ENCODE measurements at places on chromosomes 2 and 18. TPM values are rescaled to one million over a fixed set of nuclear protein-coding genes. Genes with fewer than 3 reads are reported as not detected.

GRCh38 chr2:176160251-176160985 is 3.3 kb downstream of the HOXD3 start:
- no peak for DNase-seq
- no peaks in the 10 kb centered on the region for H3K36me3 ChIP-seq
- no peaks in the 10 kb centered on the region for H3K4me1 ChIP-seq
- no peak overlapping the region for H3K4me3 ChIP-seq
- no peak overlapping the region for H3K27ac ChIP-seq

DNA sequence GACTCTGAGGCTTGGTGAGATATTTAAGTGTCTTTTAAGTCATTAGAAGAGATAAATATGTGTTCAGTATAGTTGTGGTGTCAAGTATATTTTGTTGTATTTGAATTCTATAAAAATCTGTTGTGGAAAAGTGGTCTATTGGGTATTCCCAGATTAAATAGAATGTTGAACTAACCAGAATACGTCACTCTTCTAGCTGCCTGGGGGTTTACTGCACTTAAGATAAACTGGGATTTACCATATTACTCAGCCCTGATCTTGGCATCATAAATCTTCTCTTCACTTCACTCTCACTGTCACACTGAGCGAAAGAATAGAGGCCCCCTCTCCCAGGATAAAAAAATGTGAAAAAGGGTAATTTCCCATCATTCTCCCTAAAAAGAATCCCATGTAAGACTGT is 129.8 kb downstream of the BCL2 start:
- H3K4me1 ChIP-seq, result no peaks in the 10 kb centered on the region
- H3K27me3 ChIP-seq, result no peaks in the 10 kb centered on the region
- no peaks in the 10 kb centered on the region for H3K36me3 ChIP-seq
- H3K27ac ChIP-seq, result no peak overlapping the region

DNA sequence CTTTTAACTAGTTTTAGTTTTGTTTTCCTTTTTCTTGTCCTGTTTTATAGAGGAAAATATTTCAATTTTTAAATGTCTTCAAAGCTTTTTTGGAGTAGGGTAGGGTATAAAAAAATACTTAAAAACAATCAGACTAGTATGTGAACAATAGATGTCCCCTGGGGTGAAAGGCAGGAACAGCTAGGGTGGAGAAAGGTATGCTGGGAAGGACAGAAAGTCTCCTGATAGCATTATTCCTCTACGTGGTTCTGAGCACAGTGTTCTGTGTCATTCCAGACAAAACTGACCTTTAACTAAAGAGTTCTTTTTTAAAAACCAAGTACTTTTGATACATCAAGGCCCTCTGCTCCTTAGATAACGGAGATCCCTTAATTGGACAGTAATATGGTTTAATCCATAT is 32.1 kb upstream of the B3GNT2 start:
- no peaks in the 10 kb centered on the region for H3K27me3 ChIP-seq
- no peaks in the 10 kb centered on the region for H3K36me3 ChIP-seq
- no peak overlapping the region for H3K27ac ChIP-seq
- H3K4me1 ChIP-seq, result no peaks in the 10 kb centered on the region

- no peak for DNase-seq
- no peak overlapping the region for H3K4me3 ChIP-seq
- no peak overlapping the region for H3K27ac ChIP-seq
- H3K27me3 ChIP-seq, result no peaks in the 10 kb centered on the region
These were observed 144.2 kb downstream of the ALK start for GRCh38 chr2:29777161-29777560.

- DNase-seq, result no peak
- no peaks in the 10 kb centered on the region for H3K4me1 ChIP-seq
- no peak overlapping the region for H3K4me3 ChIP-seq
- H3K27ac ChIP-seq, result no peak overlapping the region
- no peaks in the 10 kb centered on the region for H3K27me3 ChIP-seq
These were observed 20.3 kb downstream of the SALL3 start for GRCh38 chr18:78999939-79000338.

Gene SLC38A11
- total RNA-seq, result 3.0 TPM
